Stimulated activated CD8-positive, alpha-beta memory T cell treated with anti-CD3 and anti-CD28 coated beads, Interleukin-7, amount 100 ng/mL, for 1 hour (primary cell): ENCODE measurements at places on chromosomes 6 and 20.

- no peak for DNase-seq
Measured at GRCh38 chr20:4014031-4014474, 1.3 kb downstream of the RNF24 start.

DNA sequence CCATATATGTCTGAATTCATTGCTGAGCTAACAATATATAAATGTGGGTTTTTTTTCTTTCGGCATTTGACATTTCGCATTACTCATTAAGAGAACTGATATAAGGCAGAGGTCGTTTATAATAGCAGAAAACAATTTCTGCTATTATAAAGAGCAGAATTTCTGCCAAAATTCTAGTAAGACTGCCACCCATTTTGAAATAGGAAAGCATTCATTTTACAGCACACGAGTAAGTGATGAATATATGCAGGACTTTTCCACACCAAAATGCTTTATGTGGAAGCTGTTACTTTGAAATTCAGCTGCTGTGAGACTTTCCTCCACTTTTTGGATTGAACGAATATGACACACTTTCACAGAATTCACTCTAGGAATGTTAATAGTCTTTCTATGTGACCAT lies 610.9 kb upstream of the MAN1A1 start:
- no peak for DNase-seq

DNA sequence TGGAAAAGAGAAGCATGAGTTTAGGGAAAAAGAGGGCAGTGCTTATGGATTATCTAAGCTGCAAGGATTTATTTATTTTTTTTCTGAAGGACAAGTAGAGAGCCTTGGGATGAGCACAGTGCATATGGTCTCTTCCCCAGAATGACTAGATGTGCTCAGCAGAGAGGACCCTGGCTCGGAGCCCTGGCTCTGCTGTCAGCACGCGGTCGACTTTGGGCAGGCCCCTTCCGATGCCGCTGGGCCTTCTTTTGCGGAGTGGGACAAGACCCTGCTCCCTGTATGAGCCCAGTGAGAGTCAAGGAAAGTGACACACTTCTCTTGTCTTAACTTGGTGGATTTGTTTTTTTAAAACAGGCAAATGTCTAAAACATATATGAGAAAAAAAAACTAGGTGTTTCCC lies 51.4 kb downstream of the LRRC1 start:
- no peak for DNase-seq

- DNase-seq = peak; percentile 2
Measured at GRCh38 chr6:149895833-149896271, 2.1 kb downstream of the RAET1E start.

- no peak for DNase-seq
Measured at GRCh38 chr20:23050076-23050838, 785 bp upstream of the THBD start.

DNA sequence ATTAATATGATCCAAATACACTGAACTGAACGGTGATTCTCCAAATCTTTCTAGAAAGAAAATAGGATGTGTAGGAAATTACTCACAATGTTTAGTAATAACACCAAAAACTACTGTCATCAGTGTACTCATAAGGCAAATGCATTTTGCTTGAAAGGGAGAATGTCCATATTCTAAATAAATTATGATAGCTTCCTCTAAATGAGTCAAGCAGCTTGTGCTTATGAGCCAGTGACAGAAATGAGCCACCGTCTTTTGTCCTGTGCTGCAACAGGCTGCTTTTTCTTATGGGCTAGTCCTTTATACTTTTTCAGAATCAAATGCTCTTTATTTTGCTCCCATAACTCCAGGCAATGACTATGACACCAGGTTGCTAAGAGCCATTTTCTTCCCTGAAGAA lies 4.5 kb upstream of the ZNF451 start:
- DNase-seq = no peak

DNA sequence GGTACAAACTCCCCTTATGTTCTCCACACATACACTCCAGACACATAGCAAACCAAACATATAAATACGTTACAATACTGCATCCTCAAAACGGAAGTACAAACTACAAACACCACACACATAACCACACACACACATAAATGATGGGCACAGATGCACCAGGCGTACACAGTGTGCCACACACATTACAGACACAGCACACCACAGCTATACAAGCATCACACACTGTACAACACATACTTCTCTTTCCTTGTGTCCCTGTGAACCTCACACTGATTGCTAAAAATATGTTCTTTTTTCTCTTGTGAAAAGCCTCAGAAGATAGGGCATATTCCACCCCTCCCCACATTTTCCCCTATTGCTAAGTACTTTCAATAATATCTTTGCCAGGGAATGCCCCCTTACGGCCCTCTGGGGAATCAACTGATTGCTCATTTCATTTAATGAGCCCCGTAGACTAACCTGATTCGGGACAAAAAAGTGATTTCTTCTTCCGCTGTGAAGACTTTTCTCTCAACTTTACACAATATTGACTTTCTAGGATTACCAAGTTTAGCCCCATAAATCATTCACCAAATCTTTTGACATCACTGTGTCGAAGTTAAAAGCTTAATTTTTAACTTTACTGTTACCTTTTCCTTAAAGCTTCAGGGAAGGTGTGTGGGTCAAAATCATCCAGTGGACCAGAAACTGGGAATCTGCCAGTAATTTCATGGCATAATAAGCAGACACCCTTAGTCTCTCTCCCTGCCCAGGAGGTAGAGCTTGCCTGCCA lies at the start of gene SLC17A1:
SLC17A1 (minus strand) TSS at position 521 of the 775 bp plus-strand sequence. CDS start 1,495 bp downstream, outside the sequence.
- no peak for DNase-seq

- no peak for DNase-seq
Measured at GRCh38 chr6:15458021-15458459, 204.8 kb downstream of the DTNBP1 start.

DNA sequence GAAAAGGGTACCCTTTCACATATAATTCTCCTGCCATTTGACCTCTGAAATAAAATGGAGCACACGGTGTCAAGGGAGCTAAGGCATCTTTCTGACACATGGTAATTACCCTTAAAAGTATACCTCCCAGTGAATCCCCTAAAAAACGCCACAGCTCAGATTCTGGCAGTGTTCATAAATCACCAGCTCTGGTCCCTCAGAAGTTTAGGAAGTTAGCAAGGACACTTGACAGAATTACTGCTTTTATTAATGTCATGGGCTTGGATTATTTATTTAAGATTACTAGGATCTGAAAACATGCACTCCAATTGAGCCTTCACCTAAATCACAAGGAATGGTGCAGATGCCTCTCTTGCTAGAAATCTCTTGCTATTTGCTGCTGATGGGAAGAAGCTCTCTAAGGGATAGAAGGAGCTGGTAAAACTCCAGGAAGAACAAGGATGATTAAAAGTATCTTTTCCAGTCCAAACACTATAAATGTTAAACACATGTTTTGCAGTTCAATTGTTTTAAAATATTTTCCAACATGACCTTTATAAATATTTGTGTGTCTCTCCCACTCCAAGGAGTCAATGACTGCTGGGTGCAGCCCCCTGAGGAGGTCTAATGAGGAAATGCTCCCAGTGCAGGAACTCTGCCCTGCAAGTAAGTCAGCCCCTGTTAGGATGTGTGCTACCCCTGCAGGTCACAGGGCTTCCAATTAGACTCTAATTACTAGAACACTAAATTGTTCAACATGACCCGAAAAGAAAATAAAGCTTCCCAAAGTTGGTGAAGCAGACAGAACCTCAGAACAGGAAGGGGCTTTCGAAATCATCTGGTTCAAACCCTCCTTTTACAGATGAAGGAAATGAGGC lies 230.3 kb downstream of the TFAP2A start:
- DNase-seq = no peak

- DNase-seq = peak; percentile 14
Measured at GRCh38 chr6:41705996-41706835, 29.2 kb downstream of the TFEB start.

DNA sequence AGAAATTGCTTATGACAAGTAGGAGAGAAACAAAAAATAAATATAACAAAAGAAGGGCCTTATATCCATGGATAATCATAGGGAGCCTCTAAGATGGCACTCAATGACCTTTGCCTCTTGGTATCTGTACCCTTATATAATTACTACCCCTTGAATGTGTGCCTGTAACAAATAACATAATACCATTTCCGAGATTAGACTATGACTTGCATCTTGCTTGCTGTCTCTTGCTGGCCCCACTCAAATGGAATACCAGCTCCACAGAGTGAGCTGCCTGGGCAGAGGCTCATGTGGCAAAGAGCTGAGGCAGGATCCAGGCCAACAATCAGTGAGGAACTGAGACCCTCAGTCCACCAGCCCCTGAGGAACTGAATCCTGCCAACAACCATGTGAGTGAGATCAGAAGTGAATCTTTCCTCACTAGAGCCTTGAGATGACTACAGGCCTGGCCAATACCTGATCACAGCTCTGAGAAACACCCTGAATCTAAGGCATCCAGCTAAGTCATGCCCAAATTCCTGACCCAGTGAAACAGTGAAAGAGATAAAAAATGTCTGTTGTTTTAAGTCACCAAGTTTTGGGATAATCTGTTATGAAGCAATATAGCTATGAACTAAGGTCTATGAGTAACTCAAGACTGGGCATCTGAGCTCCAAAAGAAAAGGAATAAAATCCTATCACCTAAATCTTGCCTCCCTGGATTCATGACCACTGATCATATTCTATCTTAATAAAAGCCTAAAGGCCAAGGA lies 5.5 kb downstream of the KATNA1 start:
- no peak for DNase-seq

GRCh38 chr20:12970372-12970821 lies 38.4 kb upstream of the SPTLC3 start:
- no peak for DNase-seq

- no peak for DNase-seq
Measured at GRCh38 chr20:32621071-32621890, 36.1 kb upstream of the NOL4L start.

DNA sequence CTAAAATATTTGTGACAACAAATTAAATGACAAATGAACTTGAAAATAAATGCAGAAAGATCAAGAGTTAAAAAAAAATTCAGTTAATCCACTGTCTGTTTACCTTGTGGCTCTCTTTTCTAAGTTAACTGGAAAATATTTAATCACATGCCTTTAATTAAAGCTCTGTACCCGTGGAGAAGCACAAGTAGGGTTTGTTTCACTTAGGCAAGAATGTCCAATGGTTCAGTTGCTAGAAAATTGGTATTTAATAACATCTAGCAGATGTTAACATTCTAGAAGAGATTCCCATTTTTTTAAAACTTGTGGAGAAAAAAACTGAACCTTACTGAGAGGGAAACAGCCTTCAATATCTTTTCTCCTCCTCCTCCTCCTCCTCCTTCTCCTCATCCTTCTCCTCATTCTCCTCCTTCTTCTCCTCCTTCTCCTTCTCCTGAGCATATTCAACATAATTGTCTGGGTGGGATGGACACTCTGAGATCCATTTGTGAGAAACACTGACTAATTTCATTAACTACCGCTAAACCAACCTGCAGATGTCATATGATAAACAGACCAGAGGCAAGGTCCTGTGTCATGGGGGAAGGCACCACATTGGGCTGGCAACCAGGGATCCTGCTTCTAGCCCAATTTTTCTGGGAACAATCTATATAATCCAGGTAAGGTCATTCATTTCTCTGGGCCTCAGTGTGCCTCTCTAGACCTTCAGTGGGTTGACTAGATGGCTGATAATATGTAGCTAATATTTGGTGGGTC lies 44.1 kb upstream of the AKIRIN2 start:
- DNase-seq = no peak

GRCh38 chr20:46169245-46170171 lies 51.4 kb downstream of the CD40 start:
- DNase-seq = no peak

DNA sequence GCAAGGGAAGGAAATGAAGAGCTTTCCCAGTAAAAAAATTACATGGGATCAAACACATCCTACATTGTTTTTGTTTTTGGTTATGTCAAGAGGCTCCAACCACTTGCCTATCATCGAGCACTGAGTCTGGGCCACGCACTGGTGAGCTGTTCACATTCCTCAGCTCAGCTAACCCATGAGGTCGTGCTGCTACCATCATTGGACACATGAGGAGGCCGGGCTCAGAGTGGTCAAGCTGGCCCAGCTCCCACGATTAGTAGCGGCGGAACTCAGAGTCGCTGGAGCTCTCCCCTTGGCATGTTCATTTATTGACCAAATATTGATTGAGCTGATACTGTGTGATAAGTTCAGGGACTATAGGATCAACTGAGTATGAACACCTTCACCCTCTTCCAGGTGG lies 164.9 kb downstream of the CDH26 start:
- DNase-seq = no peak

DNA sequence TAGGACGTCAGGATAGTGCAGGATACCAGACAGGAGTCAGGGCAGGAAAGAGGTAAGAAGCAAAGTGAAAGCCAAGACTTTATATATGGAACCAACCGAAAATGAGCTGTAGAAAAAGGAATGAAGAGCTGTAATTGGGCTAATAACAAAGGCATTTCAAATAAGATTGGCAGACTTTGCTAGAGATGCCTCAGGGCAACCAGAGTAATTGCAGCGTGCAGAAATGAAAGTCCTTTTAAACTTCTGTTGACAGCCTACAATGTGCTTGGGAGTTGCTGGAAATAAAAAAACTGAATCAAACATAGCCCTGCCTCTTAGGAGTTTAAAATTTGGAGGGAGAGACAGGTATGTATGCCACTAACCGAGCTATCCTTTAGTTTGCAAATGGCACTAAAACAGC lies 56.4 kb upstream of the NKX2-4 start:
- no peak for DNase-seq

- DNase-seq = no peak
Measured at GRCh38 chr6:383856-384255, 7.7 kb upstream of the IRF4 start.

DNA sequence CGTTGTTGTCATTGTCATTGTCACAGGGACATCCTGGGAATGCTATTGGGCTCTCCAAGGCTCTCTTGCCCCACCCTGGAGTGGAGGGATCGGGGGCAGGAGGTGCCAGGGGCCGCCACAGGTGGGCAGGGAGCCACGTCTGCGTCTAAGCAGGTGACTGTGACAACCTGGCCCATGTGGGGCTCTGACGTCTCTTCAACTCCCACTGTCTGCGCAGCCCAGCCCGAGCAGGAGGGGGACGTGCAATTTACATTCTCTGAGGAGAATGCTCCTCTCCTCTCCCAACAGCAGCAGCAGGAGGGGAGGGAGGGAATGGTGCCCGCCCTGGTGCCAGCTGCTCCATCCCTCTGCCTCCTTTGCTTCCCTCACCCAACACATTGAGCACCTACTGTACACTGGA lies 50.1 kb downstream of the GRM4 start:
- no peak for DNase-seq

- DNase-seq = no peak
Measured at GRCh38 chr6:44034931-44035345, 92.3 kb downstream of the MRPL14 start.

- DNase-seq = no peak
Measured at GRCh38 chr20:20668639-20669038, 43.8 kb downstream of the RALGAPA2 start.

DNA sequence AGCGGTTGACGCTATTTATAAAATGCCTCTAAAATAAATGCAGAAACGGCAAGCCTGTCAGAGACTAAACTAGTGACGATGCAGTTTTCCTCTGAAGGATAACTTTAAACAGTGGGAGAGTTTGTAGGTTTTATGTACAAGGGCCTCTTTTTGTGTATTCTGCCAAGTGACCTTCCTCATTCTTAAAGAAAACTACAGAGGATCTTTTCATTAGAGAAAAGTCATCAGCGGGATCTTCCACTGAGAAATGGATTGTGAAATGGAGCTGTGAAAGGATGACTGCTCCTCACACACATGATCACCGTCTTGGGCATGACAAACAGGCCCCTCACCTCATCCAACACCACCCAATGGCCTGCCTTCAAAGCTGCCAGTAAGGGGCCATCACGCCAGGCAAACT lies 89.0 kb upstream of the LYRM2 start:
- no peak for DNase-seq
